ENCODE measurements at places on chromosomes 3 and 15.

- no peak for DNase-seq
Observed at GRCh38 chr3:74546426-74546825, 68.0 kb downstream of the CNTN3 start.

- no peak for DNase-seq
Observed at GRCh38 chr15:27448234-27448633, 477.3 kb downstream of the GABRG3 start.

DNA sequence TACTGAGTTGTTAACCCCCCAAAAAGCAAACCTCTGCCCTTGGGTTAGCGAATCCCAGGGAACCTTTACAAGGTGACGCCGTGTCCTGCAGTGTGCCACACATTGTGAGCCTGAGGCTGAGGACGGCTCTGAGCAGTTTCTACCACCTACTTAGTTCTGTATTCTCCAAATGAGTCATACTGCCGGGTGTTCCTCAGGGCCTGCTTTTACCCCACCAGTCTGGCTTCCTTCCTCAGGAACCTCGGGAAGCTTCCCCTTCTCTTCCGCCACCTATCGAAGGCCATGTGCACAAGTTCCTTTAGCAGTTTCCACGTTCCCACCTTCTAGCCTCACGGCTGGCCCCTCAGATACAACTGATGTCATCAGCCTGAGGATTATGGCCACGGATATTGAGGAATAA is 384.0 kb upstream of the TPM1 start:
- DNase-seq = no peak

GRCh38 chr3:100317912-100318311 is 16.6 kb upstream of the NIT2 start:
- no peak for DNase-seq

- DNase-seq = no peak
Observed at GRCh38 chr15:38620851-38621594, 56.4 kb upstream of the RASGRP1 start.

DNA sequence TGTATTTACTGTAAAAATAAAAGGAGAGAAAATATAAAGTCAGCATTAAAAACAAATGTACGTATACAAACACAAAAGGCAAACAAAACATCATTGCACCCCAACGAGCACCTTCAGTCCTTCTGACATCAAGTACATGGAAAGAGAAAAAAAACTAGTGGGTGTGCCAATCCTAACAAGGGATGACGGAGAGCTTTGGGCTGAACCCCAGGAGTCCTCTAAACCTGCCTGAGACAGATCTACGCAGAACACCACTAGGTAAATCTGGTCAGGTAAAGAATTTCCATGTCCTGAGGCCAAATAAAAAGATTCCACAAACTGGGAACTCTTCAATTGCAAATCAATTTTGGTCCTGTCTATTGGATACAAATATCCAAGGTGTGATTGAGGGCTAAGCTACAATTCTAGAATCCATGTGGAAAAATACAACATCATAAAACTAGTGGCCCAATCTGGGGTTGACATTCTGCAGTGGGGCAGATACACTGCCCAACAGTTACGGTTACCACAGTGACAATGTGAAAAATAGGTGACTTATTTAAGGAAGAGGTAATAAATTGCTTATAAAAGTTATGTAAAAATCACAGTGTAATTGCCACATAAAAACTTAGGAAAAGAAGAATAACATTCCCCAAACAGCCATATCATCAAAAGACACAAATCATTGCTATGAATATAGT is 14.2 kb downstream of the IFT80 start:
- DNase-seq = no peak

GRCh38 chr3:123586968-123587367 is 2.1 kb upstream of the HACD2 start:
- DNase-seq = no peak

GRCh38 chr3:157914882-157915281 is 191.3 kb downstream of the SHOX2 start:
- DNase-seq = no peak

DNA sequence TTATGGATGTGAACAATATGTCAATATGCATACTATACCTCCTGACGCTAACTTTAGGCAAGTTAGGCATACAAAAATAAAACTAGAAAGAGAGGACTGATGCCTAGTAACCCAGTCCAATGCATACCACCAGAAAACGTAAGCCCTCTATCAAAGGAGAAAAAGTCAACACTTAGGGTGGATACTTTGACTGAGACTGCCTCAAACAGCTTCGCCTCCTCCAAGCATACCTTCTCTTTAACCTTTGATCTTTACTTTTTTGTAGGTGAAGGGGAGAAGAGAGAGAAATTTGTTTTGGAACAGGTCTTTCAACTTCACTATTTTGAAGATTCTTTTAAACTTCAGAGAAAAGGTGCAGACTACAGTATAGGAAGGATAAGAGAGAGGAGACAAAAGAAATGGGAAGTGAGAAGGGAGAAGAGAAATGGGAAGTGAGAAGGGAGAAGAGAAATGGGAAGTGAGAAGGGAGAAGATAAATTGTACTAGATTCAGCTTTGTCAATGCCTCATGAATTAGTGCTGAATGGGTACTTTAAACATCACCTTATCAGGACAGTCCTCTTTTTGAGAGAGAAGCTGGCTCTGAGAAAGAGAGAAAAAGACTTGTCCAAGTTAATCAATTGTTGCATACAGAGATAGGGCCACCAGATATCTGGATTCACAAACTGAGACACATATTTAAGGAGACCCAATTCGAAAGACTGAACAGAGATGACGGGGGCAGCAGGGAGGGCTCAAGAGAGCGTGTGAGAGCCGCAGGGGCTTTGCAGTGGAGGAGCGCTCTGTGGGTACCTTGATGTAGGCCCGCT is 1.0 kb downstream of the P3H2 start:
- DNase-seq = no peak

GRCh38 chr3:56620371-56620770 is 62.7 kb downstream of the TASOR start:
- DNase-seq = no peak

DNA sequence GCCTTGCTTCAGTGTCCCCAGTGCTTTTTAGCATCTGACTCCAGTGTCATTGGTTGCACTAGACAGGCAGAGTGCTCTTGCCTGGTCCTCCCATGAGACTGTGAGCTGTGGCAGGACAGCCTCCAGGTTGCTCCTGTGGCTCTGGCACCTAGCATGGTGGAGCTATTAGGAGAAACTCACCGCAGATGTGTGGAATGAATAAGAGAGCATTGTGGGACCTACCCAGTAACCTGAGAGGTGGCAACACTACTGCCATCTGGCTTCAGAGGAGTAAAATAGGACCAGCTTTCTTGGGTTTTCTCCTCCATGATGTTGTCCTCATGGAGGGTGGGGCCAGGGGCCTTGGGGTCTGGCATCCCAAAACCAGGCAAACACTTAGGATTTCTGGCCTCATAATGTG is 183.6 kb downstream of the EPHB1 start:
- DNase-seq = no peak

DNA sequence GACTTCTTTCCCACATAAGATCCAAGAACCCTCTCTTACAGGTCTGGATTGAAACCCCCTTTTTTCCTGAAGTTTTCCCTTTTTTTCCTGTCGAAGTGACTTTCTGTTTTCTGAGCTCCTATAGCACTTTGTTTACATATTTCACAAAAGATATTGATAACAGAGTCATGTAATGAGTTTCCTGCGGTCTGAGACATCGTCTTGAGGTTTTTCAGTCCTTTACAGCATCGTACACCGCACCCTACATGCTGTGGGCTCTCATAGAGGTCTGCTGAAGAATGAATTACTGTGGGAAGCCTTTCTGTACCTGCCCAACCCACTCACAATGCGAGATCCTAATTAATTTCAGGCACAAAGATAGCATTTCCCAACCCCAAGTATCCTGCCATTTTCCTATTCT is 53.1 kb downstream of the MCF2L2 start:
- DNase-seq = no peak

- no peak for DNase-seq
Observed at GRCh38 chr3:148079370-148079769, 618.3 kb upstream of the AGTR1 start.

DNA sequence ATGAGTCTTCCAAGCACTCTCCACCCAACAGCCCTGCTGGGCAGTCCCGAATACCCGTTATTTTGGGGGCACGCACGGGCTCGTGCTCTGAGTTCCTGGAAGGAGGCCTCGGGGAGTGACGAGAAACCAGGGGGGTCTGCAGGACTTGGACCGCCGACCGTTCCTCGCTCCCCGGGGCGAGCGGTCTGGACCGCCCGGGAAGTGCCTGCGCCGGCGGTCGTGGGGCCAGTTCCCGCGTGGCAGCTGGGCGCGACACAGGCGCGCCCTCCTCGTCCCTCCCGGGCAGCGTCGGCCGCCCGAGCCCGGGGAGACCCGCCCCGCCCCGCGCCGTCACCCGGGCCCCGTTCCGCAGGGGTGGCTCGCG is 387 bp downstream of the GNB4 start:
- DNase-seq = peak; percentile 34

GRCh38 chr3:53588122-53588521 is 93.7 kb downstream of the CACNA1D start:
- DNase-seq = no peak

DNA sequence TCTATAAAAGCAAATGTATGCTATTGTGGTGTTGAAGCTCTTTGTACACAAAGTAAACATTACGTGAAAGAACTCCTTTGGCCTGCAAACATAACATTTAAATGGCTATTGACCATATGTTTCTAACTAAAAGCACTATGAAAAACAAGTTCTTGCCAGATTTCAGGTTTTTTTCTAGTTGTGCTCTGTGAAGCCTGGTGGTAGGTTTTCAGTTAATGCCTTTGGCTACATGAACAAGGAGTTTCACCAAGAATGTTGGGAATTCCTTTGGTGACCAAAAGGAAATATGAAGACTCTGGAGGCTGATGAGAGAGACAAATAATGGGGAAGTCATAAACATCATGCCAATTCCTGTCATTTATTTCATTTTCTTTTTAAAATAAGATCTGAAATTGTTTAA is 66.0 kb downstream of the RBMS3 start:
- DNase-seq = no peak

GRCh38 chr3:149941186-149941585 is 29.5 kb downstream of the PFN2 start:
- no peak for DNase-seq

DNA sequence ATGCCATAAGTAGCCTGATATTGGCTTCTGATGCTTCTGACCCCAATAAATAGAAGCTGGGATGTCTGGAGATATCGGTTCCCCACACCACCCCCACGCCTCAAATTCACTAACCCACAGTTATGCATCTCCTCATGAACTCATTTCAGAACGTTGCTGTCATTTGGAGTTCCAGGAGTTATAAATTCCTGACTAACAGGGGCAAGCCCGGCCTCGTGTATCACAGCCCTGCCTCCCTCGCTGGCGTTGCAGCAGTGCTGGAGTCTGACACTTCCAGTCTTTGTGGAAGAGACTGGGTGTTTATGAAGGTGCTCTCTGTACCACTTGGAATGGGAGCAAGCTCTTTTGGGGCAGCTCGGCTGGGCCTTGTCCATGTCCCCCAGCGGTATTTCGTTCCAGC is 101.0 kb downstream of the ANP32A start:
- no peak for DNase-seq

GRCh38 chr3:126019683-126020082 is 50.7 kb downstream of the ROPN1B start:
- no peak for DNase-seq

DNA sequence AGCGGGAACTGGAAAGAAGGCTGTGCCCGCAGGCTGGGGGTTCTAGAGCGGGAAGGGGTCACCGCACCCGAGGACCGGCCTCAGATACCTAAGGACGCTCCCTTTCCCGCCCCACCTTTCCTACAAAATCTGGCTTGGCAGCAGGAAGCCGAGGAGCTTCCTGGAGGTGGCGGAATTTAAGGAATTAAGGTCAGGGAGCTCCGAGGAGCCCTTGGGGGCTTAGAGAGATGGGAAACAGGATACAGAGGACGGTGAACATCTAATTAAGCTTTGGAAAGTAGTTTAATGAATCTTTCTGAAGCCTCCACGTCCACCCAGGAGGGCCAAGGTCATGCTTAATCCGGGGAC is 507 bp upstream of the AP3B2 start:
- DNase-seq = no peak

GRCh38 chr15:101048581-101049030 is 129.4 kb downstream of the LRRK1 start:
- DNase-seq = no peak

- DNase-seq = no peak
Observed at GRCh38 chr3:53109190-53109589, 21.0 kb downstream of the RFT1 start.

DNA sequence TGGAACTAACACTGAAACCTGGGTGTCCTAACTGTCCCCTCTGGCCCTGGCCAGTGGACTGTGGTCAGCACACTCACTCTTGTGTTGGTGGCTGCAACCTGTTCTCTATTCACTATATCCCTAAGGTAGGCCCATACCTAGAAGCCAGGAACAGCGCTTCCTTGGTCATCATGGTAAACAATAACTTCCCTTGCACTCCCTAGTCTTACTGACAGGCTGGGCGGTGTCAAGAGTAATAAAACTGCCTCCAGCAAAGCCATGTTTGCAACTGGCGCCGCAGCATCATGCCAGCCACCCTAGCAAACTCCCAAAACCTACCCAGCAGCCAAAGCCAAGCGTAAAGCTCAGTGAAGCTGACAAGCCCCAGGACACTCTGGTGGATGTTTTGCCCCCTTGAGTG is 63.1 kb upstream of the TSEN2 start:
- DNase-seq = no peak

DNA sequence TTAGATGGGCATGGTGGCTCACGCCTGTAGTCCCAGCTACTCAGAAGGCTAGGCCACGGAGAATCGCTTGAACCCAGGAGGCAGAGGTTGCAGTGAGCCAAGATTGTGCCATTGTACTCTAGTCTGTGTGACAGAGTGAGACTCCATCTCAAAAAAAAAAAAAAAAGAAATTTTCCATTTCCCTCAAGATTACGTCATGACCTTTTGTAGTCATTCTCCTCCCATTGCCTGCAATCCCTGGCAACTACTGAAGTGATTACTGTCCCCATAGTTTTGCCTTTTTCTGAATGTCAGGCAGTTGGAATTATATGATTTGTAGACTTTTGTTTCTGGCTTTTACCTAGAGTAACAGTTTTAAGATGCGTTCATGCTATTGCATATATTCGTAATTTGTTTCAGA is 28.0 kb downstream of the WDR76 start:
- DNase-seq = no peak

DNA sequence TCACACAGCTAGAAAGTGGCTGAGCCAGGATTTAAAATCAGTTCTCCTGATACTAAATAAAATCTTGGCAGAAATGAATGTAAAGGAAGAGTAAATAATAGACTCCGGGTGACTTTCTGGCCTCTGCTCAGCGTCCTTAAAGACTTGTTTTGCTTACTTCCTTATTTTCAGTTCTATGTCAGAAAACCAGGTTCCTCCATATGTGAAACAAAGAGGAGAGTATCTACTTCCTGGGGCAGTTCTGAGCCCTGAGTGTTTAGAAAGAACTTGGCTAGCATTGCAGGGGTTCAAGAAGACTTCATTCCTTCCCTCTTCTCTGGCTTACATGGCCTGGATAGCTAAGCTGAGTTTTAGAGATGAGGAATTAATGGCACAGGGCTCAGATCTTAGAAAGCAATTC is 222.8 kb upstream of the TLE3 start:
- no peak for DNase-seq

GRCh38 chr3:147744967-147745366 is 335.8 kb downstream of the ZIC1 start:
- DNase-seq = no peak
